ENCODE measurements at places on chromosomes 3 and 15. TPM values are rescaled to one million over a fixed set of nuclear protein-coding genes. Genes with fewer than 3 reads are reported as not detected.
A peak's percentile ranks its signal among the peaks of the same experiment; 100 is the strongest.

- DNase-seq = peak; percentile 58
- H3K27me3 ChIP-seq = no peaks in the 10 kb centered on the region
- no peaks in the 10 kb centered on the region for H3K36me3 ChIP-seq
- H3K4me1 ChIP-seq = no peaks in the 10 kb centered on the region
- H3K27ac ChIP-seq = no peak overlapping the region
Observed at GRCh38 chr3:158539414-158540014, 31.5 kb upstream of the MLF1 start.

- H3K4me1 ChIP-seq = peaks cover 7% of the 10 kb centered on the region
- peak overlapping the region; percentile 91 for H3K27ac ChIP-seq
- peak; percentile 68 for DNase-seq
- no peaks in the 10 kb centered on the region for H3K27me3 ChIP-seq
Observed at GRCh38 chr15:92809880-92810361, 90.2 kb upstream of the CHD2 start.

DNA sequence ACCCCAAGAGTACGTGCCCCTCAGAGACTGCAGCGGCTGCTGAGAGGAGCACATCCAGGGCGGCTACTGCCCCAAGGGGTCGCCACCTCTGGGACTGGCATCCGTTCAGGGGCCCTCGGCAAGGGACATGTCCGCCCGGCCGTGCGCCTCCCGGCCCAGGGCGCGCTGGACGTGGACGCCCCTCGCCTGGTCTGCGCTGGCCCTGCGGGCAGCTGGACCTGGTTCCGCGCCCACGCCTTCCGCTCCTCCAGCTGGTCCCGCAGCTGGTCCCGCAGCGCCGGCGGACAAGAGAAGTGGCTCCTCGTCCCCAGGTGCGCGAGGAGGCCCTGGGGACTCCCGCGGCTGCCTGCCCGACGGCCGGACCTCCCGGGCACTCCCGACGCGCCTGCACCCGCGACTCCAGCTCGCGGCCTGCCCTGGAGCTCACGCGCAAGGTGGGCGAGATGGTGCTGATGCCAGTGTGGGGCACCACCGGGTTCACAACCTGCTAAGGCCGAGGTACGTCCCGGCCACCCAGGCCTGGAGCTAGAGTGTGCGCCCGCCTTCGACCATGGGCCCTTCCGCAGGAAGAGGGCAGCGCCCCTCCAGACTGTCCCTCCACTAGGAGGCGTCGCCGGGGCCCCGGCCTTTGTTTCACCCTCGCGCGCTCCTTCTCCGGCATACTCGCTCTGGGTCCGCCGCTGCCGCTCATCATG lies 14.4 kb upstream of the GP9 start:
- no peak overlapping the region for H3K27ac ChIP-seq
- no peak overlapping the region for H3K4me3 ChIP-seq
- no peak for DNase-seq
- H3K27me3 ChIP-seq = peaks cover 36% of the 10 kb centered on the region
- H3K4me1 ChIP-seq = no peaks in the 10 kb centered on the region
- H3K36me3 ChIP-seq = no peaks in the 10 kb centered on the region

DNA sequence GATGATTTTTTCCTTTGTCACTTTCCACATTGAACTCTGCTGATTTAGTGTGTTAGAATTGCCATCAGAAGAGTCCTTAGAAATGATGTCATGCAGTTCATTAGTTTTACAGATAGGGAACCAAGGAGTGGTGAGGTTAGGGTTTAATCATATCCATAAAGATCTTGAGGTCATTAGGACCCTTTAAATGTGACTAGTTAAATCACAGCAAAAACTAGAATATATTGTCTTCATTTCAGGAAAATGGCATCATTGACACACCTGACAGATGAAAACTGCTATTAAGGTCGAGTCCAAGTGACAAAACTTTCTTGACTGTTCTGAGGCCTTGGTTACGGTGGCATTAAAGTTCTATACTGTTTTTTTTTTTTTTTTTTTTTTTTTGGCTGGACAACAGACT lies 50.5 kb downstream of the MBNL1 start:
- DNase-seq = no peak
- H3K4me1 ChIP-seq = peaks cover 14% of the 10 kb centered on the region
- H3K36me3 ChIP-seq = no peaks in the 10 kb centered on the region
- no peaks in the 10 kb centered on the region for H3K27me3 ChIP-seq

GRCh38 chr3:135895106-135895733 lies 70.3 kb upstream of the PPP2R3A start:
- no peak overlapping the region for H3K27ac ChIP-seq
- no peaks in the 10 kb centered on the region for H3K36me3 ChIP-seq
- peak; percentile 79 for DNase-seq

DNA sequence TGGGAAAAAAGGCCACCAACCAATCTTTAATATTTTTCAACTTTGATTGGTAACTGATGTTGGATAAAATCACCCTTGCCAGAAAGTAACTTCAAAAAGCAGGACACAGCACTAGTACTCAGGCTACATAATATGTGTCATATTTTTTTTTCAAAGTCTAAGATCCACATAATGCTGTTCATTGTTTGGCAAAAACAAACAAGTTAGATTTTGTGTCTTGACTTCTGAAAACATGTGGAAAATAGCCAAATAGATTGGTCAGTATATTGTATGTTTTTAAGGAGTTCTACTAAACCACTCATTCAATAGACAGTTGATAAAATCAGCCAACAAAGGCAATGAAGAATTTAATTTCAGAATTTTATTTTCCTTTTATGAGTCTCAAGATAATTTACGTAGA lies 111.7 kb upstream of the CCDC54 start:
- H3K36me3 ChIP-seq = no peaks in the 10 kb centered on the region
- DNase-seq = no peak
- H3K4me1 ChIP-seq = no peaks in the 10 kb centered on the region
- no peak overlapping the region for H3K4me3 ChIP-seq
- no peak overlapping the region for H3K27ac ChIP-seq

- no peak overlapping the region for H3K4me3 ChIP-seq
- DNase-seq = no peak
- H3K27ac ChIP-seq = peak overlapping the region; percentile 62
- no peaks in the 10 kb centered on the region for H3K27me3 ChIP-seq
- H3K4me1 ChIP-seq = peaks cover 27% of the 10 kb centered on the region
- no peaks in the 10 kb centered on the region for H3K36me3 ChIP-seq
Observed at GRCh38 chr3:101938262-101938847, 89.0 kb downstream of the NFKBIZ start.

GRCh38 chr3:61912158-61912557 lies 350.8 kb downstream of the PTPRG start:
- no peak for DNase-seq
- H3K27ac ChIP-seq = no peak overlapping the region
- no peaks in the 10 kb centered on the region for H3K36me3 ChIP-seq
- no peaks in the 10 kb centered on the region for H3K4me1 ChIP-seq
- H3K4me3 ChIP-seq = no peak overlapping the region

GRCh38 chr15:101303408-101303807 lies 8.4 kb upstream of the SNRPA1 start:
- no peak for DNase-seq
- H3K4me3 ChIP-seq = no peak overlapping the region
- no peaks in the 10 kb centered on the region for H3K4me1 ChIP-seq
- H3K27ac ChIP-seq = no peak overlapping the region

The GADL1 gene
- total RNA-seq = not detected

The TBC1D21 gene
- total RNA-seq = not detected

The XCR1 gene
- total RNA-seq = not detected

The GOLGA6L10 gene
- under 0.01 TPM for total RNA-seq

The KNL1 gene
- total RNA-seq = 32.5 TPM
